ENCODE measurements at places on chromosomes 4 and X.

DNA sequence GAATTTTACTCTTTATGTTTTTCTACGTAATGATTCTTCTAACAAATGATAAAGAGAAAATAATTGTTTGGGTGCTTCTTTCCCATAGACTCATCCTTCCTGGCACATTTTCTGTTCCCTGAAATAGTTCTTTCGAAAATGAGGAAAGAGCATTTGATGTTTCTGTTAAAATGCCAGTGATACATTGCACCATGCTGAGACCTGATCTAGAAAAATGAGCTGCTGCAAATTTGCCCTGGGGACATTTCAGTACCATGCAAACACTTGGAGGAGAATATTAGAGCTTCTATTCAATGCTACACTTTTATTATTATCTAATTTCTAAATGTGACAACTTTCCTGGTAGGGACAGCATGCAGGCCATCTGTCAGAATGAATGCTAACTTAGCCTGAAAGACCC, 83.3 kb downstream of the C4orf33 start:
- DNase-seq, result no peak

DNA sequence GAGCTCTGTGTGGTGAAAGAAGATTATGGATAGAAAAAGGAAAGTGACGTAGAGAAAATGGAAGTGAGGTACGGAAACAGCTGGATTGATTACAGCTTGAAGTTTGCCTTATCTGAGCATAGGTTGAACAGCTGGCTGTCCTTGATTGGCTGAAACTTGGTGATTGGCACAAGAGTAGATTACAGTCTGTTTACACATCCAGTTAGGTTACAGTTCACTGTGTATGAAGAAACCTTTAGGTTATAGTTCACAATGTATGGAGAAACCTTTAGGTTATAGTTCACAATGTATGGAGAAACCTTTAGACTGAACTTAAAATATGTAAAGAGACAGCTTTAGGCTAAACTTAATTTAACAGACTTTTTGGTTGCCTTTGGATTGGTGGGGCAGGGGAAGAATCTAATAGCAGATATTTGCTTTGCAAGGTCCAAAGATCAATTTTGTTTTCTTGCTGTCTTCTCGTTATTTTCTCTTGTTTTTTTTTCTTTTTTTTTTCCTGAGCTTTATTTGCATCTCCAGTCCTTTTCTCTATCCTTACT, 15.6 kb upstream of the ART3 start:
- DNase-seq, result no peak

- no peak for DNase-seq
Measured at GRCh38 chr4:10861036-10861435, 176.5 kb upstream of the CLNK start.

- DNase-seq, result peak; percentile 60
Measured at GRCh38 chr4:52234561-52235440, 183.7 kb downstream of the SPATA18 start.

DNA sequence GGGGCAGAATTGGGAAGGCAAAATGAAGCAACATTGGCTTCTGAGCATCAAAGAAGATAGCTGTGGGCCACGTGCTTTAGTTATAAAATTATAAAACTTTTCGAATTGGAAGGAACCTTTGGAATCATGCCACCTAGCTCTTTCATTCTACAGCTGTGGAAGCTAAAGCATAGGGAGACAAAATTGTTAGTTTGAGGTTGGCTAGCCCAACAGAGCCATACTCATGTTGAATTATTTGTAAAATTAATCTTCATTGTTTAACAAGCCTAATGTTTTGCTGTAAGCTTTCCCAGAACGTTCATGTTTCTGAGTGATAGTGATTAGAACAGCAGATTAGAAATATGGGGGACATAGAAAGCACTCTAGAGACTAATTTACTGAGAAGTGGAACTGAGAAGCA, 35.9 kb downstream of the HHIP start:
- no peak for DNase-seq

DNA sequence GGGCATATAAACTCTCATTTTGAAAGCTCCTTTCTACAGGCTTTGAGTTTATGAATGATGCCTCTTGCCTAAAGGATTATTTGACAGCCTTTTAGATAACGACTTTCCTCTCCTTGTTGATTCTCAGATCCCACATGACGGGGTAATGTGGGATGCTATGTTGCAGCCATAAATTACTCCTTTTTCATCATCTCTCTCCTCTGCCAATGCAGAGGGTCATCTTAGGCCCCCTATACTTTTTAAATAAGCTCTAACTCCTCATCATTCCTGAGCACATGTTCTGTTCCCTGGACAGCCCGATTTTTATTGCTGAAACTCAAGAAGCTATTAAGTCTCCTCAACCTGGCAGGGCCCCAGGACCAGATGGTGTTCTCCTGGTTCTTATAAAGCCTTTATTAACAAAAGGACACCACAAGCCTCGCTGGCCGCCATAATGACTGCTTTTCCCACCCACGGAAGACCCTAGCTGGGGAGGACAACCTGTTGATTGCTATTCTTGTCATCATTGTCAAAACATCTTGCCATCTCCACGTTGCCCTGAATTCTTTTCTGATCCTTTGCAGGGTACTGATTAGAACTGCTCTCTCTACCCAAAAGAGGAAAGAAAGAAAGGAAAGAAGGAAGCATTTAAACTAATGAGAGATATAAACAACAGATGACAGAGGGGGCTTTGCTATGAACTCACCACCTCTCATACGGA, 150.7 kb downstream of the DHX15 start:
- DNase-seq, result no peak

GRCh38 chr4:72631296-72631695, 62.3 kb upstream of the ADAMTS3 start:
- no peak for DNase-seq

DNA sequence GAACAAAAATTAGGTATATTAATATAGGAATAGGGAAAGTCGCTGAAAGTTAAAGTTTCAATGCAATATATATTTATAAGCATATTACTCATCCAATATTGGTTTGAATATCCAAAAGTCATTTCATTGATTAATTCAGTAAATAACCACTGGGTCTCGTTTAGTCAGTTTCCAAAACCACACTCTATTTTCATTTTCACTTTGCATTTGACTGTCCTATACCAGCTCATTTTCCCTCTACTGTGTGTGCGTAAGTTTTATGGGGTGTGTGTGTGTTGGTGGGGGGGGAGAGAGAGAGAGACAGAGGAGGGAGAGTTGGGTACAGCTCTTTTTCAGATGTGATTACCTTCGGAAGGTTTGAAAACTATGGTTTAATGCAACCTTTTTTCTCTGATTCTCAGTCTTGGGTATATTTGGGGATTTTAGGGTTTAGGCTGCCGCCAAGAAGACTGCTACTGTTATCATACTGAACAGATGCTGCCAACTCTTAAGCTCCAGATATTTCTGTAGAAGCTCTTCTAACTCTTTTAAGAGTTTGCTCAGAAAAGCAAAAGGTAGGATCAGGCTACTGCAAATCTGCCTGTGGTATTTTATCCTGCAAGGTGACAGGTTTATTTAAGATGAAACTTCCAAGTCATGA, 1427.4 kb downstream of the PCDH7 start:
- no peak for DNase-seq

DNA sequence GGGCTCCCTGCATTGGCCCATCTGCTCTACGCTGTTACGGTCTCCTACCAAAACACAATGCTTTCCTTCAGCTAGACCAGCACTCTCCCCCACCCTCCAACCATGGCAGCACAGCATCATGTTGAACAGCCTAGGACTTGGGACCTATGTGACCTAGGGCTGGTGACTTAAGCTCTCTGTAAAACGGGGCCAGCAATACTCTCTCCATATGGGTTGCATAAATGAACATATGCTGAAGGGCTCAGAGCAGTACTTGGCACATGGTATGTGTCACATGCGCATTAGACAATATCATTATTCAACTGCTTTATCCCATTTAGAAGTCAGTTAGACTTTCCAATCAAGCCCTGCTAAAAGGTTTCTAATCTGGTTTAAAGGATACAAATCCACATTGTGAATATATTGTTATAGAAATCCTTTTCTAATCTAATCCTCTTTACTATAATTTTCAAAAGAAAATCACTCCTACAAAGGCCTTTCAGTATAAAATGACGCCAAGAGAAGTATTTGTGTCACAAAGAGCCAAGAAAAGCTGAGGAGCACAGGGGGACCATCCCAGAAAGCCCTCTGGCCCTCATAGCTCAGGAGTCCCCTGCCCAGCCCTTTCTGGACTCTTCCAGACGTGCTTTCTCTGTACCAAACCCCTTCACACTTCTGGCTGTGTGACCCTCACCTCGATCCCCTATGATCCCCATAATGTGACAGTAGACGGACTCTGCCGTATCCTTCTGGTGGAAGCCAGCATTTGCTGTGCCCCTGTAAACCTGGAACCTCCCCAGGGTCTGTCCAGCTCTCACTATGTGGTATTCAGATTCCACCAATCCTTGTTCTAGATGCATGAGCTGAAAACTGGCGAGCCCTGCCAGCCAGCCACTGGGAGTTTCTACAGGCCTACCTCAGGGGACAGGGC, 42.3 kb downstream of the NSG1 start:
- DNase-seq, result no peak

GRCh38 chrX:817759-818300, 187.2 kb downstream of the SHOX start:
- DNase-seq, result no peak

DNA sequence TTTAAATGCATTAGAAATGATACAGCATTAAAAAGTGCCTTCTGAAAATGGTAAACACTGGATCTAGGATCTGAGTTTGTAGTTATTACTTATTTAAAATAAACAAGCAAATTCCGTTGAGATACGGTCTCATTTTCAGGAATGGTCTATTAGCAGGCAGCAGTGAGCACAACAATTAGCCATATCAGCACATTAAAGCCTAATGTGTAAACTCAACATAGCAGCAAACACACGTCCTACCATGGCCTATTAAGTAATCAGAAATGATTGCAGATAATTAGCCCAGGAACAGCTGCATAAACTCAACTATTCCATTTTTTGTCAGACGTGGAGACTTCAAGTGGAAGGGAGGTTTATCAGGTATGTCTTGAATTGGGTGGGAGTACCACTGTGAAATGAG, 61.8 kb downstream of the NEIL3 start:
- no peak for DNase-seq

- no peak for DNase-seq
Measured at GRCh38 chr4:115374621-115375020, 261.2 kb upstream of the NDST4 start.

All from NCI-H510A treated with DMSO at 0.1 percent for 48 hours (cell line).